ENCODE measurements at places on chromosomes 16 and 17.

GRCh38 chr17:18968345-18968744 is 16.4 kb downstream of the SLC5A10 start:
- DNase-seq = no peak
- no peaks in the 10 kb centered on the region for H3K27me3 ChIP-seq
- H3K4me1 ChIP-seq = peaks cover 17% of the 10 kb centered on the region
- no peaks in the 10 kb centered on the region for H3K36me3 ChIP-seq
- no peak overlapping the region for H3K4me3 ChIP-seq

GRCh38 chr17:71395901-71396300 is 724.9 kb upstream of the SOX9 start:
- H3K27ac ChIP-seq = no peak overlapping the region
- no peak for DNase-seq
- H3K36me3 ChIP-seq = no peaks in the 10 kb centered on the region
- H3K4me1 ChIP-seq = no peaks in the 10 kb centered on the region
- H3K4me3 ChIP-seq = no peak overlapping the region

- no peak overlapping the region for H3K4me3 ChIP-seq
- no peak for DNase-seq
- no peaks in the 10 kb centered on the region for H3K27me3 ChIP-seq
- H3K4me1 ChIP-seq = peaks cover 22% of the 10 kb centered on the region
- H3K36me3 ChIP-seq = no peaks in the 10 kb centered on the region
Measured at GRCh38 chr17:75476752-75477489, 20.5 kb downstream of the TMEM94 start.

GRCh38 chr17:82270651-82271050 is 2.8 kb downstream of the CSNK1D start:
- H3K27me3 ChIP-seq = no peaks in the 10 kb centered on the region
- peak overlapping the region; percentile 98 for H3K27ac ChIP-seq
- H3K36me3 ChIP-seq = no peaks in the 10 kb centered on the region

DNA sequence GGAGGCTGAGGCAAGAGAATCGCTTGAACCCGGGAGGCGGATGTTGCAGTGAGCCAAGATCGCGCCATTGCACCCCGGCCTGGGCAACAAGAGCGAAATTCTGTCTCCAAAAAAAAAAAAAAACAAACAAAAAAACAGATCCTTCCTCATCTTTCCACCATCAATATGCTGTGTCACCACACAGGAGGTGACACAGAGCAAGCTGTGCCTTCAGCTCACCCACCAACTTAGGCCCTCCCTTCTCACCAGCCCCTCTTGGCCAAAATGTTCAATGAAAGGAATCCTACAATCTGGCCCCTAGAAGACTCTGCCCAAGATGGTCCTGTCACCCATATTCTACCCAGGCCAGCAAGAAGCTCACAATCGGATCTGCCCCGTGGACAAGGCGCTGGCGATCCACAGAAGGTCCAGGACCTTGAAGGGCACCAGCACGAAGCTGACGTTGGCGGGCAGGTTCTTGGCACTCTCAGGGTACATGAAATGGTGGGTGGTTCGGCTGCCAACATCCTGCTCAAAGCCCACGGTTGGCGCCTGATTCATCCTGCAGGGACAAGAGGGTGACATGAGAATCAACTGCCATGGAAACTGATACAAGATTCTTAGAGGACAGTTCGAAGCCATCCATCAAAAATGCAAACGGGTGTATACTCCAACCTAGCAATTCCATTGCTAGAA is 41.4 kb downstream of the DDX19A start:
- no peak overlapping the region for H3K27ac ChIP-seq
- no peaks in the 10 kb centered on the region for H3K36me3 ChIP-seq
- H3K4me1 ChIP-seq = no peaks in the 10 kb centered on the region
- no peak overlapping the region for H3K4me3 ChIP-seq

GRCh38 chr17:14308965-14309879 is 8.3 kb downstream of the HS3ST3B1 start:
- H3K27me3 ChIP-seq = peaks cover 63% of the 10 kb centered on the region
- H3K36me3 ChIP-seq = no peaks in the 10 kb centered on the region
- H3K4me1 ChIP-seq = no peaks in the 10 kb centered on the region
- DNase-seq = peak; percentile 73

DNA sequence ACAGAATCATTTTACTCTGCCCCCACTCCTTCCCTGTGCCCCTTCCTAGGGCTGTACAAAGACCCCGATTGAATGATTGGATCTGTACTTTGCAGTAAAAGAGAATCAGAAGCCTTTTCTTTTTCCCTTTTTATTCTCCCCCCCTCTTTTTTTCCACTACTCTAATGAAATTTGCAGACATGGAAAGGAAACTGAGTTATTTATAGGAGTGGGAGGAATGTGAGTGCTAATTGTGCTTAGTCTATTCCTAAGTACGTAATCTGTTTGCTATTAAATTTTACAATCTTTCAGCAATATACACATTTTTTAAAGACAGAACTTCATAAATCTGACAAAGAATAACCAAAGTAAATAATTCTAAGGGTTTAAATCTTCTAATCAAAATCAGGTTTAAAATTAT is 314.3 kb downstream of the MAP2K6 start:
- no peaks in the 10 kb centered on the region for H3K4me1 ChIP-seq
- H3K27ac ChIP-seq = no peak overlapping the region
- H3K36me3 ChIP-seq = no peaks in the 10 kb centered on the region
- DNase-seq = no peak
- H3K27me3 ChIP-seq = no peaks in the 10 kb centered on the region
- H3K4me3 ChIP-seq = no peak overlapping the region

DNA sequence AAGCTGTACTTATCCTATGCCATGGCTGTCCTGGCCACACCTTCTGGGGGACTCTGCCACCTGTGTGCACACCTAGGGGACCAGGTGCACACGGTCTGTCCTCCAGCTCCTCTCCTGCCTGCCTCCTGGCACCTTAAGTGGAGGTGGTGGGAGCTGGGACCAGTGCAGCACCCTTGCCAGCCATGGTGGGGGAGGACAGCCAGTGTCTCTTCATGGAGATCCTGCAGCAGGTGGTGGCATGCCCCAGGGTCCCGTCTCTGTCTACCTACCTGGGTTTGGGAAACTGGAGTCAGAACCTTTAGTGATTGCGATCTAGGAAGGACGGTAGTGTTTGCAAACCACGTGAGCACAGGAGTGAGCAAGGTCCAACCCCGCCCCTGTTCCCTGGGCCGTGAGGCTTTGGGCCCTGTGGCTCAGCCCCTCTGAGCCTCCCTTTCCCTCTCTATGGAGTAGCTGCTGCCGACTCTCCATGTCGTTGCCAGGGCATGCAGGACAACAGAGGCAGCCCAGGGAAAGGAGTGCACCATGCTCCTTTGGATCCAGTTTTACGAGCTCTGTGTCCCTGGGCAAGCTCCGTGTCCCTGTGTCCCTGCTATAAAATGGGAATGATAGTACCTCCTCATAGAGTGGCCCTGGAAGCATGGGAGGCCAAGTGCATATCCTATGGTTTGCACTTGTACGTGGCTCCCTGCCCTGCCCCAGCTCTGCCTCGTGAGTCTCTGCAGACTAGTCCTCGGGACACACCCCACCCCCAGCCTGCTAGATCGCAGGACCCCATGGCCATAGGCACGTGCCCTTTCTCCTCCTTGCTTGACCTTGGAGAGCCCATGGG is 7.1 kb downstream of the ADGRG1 start:
- no peaks in the 10 kb centered on the region for H3K27me3 ChIP-seq
- no peak overlapping the region for H3K4me3 ChIP-seq
- peak overlapping the region; percentile 84 for H3K27ac ChIP-seq
- H3K4me1 ChIP-seq = peaks cover 30% of the 10 kb centered on the region

DNA sequence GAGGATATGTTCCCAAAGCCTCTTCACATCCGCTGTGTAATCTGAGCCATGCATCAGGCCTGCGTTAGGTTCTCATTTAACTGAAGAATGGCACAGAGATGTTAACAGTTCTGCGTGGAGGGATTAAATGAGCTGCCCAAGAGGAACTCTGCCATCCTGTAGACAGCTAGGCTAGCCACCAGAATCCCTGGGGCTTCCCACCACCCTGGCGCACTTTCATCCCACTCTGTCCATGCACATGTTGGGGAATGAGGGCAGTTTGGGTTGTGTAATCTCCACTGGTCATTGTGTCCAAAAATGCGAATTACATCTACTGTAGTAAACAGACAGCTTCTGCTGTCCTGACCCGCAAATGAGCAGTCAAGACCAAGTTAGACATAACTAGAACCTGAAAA is 1.0 kb upstream of the GLG1 start:
- H3K4me3 ChIP-seq = no peak overlapping the region
- no peak for DNase-seq
- H3K36me3 ChIP-seq = no peaks in the 10 kb centered on the region
- H3K27ac ChIP-seq = peak overlapping the region; percentile 99

GRCh38 chr17:34997355-34997862 is 17.1 kb downstream of the LIG3 start:
- H3K4me1 ChIP-seq = peaks cover 6% of the 10 kb centered on the region
- no peaks in the 10 kb centered on the region for H3K27me3 ChIP-seq
- DNase-seq = peak; percentile 38
- no peak overlapping the region for H3K4me3 ChIP-seq

GRCh38 chr17:54971147-54971546 is 2.6 kb downstream of the STXBP4 start:
- DNase-seq = no peak
- H3K27me3 ChIP-seq = no peaks in the 10 kb centered on the region
- H3K36me3 ChIP-seq = no peaks in the 10 kb centered on the region

DNA sequence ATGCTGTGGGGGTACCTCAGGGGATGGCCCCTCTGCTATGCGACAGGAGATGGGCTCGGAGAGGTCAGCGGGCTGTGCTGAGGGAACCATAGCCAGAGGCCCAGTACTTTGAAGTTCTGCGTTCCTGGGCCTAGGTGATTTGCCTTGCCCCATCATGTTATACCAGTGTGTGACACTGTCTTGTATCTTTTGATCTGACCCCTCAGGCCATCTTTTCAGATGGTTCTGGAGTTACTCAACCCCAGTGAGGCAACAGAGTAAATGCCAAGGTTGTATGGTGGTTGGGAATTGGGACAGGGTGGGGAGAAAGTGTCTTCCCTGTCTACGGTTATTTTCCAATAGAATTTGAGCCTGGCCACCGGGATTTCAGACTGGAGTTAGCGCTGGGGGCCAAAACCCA is 8.5 kb downstream of the MSI2 start:
- no peak for DNase-seq
- H3K4me3 ChIP-seq = no peak overlapping the region
- no peaks in the 10 kb centered on the region for H3K36me3 ChIP-seq
- no peaks in the 10 kb centered on the region for H3K4me1 ChIP-seq

Measured in transverse colon (tissue), 4 donors.